ENCODE measurements at places on chromosomes 7 and 10. TPM values are rescaled to one million over a fixed set of nuclear protein-coding genes. Genes with fewer than 3 reads are reported as not detected.

The SDK1 gene
- total RNA-seq = 5.0 TPM

The OR2A7 gene
- not detected for total RNA-seq

The MEOX2 gene
- 52.5 TPM for total RNA-seq

The CUBN gene
- total RNA-seq = 0.30 TPM

The NKX2-3 gene
- not detected for total RNA-seq

The KCNK18 gene
- total RNA-seq = not detected

The HOXA1 gene
- 1.1 TPM for total RNA-seq

The SUN3 gene
- 1.2 TPM for total RNA-seq

The AUTS2 gene
- 2.5 TPM for total RNA-seq

The PAPSS2 gene
- 19.0 TPM for total RNA-seq

The STRIP2 gene
- total RNA-seq = 7.6 TPM

The GPR85 gene
- 0.83 TPM for total RNA-seq

The SKIDA1 gene
- total RNA-seq = 0.64 TPM

The GBX1 gene
- total RNA-seq = not detected

The SPACDR gene
- total RNA-seq = 0.38 TPM

The PLXNA4 gene
- total RNA-seq = not detected
